Left cardiac atrium (tissue), 4 donors: ENCODE measurements at places on chromosomes 7 and 10. TPM values are rescaled to one million over a fixed set of nuclear protein-coding genes. Genes with fewer than 3 reads are reported as not detected.
A peak's percentile ranks its signal among the peaks of the same experiment; 100 is the strongest.

- DNase-seq: peak; percentile 7
Measured at GRCh38 chr10:71236822-71237682, 24.7 kb downstream of the UNC5B start.

DNA sequence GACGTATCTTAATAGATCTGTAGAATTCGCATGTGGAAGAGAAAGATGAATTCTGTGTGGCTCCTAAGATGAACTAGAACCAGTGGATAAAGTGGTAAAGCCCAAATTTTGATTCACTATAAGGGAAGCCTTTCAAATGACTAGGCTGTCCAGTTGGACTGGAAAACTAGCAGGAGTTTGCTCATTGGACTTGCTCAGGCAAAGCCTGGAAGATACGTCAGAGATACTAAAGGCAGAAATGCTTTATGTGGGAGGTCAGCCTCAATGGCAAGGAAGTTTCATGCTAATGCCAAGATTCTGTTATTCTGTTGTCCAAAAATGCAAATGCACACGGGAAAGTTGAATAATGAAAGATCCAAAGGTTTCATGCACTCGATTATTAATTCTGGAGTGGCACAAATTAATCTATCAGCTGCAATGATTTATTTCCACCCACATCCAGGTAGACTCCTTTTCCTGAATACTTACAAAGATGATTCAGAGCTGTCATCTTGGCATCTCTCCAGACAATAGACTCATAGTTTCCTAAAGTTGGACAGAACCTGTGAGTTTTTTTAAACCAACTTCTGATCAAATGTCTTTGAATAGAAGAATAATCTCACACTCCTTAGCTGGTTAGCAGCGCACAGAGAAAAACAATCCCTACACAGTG, 20.5 kb upstream of the PPP1R3C start:
- DNase-seq: no peak

GRCh38 chr10:61898435-61898778, 3.1 kb upstream of the ARID5B start:
- DNase-seq: no peak

The CTAGE8 gene
- 0.71 TPM for total RNA-seq

DNA sequence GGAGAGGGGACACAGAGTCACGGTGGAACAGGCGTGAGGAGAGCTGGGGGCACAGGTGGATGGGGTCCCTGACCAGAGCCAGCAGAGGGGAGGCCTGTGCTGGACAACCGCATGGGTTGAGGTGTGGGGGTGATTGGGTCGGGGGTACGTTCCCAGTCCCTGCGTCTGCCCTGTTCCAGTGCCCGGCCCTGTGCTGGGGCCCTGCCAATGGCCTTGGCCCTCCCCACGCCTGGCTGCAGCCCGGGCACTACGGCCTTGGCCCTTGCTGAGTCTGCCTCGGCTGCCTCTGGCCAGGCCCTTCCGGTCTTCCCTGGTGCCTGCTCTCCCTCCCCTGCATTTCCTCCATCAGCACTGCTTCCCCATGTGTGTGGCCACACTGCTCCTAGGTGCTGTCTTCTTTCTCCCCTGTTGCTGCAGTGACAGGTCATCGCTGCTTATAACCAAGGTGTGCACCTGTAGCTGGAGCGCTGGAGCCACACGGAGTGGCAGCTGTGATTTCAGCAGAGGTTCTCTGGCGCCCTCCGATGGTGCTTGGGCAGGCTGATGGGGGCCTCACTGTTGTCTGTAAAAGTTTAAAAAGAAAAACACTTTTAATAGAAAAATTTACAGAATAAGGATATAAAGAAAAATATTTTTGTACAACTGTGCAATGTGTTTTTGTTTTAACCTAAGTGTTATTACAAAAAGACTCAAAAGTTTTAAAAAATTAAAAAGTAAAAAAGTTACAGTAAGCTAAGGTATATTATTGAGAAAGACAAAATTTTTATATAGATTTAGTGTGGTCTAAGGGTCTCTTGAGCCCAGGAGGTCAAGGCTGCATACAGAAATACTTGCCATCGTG, 45.2 kb upstream of the BHLHA15 start:
- peak; percentile 56 for DNase-seq

DNA sequence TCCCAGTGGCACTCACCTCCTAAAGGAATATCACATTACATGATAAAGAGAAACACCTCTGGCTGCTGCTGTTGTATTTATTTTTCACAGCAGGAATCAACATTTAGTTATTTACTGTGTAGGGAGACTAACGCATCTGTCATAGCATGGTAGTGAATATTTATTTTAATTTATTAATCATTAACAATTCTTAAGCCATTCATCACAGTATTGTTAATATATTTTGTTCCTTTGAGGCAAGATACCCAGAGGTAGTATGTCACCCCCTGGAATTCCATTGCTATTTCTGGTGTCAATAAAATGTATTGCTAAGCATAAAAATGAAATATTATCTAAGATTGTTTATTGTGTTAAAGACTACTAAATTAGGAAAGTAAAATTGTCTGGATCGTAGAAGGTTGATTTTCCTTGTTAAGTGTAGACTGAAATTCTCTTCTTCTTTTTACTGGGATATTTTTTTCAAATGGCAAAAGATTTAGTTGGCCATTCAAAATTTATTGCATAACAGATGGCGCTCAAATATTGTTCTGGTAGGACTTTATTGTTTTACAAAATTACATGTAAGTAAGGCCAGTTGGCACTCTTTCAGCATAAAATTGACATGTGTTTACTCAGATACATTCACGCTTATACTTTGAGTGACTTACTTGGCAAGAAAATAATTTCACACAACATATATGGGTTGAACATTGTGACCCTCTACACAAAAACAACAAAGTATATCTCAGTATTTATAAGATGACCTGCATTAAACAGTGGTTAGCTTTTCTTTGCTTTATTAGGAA, 1358.7 kb upstream of the SORCS1 start:
- DNase-seq: no peak
